MG63 (cell line): ENCODE measurements at places on chromosomes 11 and 22. TPM values are rescaled to one million over a fixed set of nuclear protein-coding genes. Genes with fewer than 3 reads are reported as not detected.

ROBO4 gene
- total RNA-seq: 7.4 and 13.7 TPM in 2 replicates

GRCh38 chr11:57174656-57175055, 7.1 kb upstream of the LRRC55 start:
- DNase-seq: no peak

IL17REL gene
- not detected in 2 replicates for total RNA-seq

GRCh38 chr11:745428-745827, 1.8 kb upstream of the TALDO1 start:
- DNase-seq: no peak

DNA sequence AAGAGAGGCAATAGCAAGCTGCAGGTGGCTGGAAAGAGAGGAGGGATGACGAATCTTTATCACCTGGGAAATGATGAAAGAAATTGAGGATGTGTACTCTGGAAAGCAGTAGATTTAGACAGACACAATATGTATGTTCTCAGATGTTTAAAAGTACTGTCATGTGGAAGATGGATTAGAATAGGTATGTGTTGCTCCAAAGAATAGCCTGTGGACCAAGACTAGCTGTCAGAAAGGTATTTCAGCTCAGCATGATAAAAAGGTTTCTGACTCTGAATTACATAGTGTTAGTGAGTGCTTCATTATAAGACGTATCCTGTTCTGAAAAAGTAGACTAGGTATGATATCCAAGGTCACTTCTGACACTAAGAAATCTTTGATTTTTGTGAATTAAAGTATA, 322.4 kb downstream of the CNTN5 start:
- DNase-seq: no peak
